SHP77 (cell line): ENCODE measurements at places on chromosomes 1 and 21.

DNA sequence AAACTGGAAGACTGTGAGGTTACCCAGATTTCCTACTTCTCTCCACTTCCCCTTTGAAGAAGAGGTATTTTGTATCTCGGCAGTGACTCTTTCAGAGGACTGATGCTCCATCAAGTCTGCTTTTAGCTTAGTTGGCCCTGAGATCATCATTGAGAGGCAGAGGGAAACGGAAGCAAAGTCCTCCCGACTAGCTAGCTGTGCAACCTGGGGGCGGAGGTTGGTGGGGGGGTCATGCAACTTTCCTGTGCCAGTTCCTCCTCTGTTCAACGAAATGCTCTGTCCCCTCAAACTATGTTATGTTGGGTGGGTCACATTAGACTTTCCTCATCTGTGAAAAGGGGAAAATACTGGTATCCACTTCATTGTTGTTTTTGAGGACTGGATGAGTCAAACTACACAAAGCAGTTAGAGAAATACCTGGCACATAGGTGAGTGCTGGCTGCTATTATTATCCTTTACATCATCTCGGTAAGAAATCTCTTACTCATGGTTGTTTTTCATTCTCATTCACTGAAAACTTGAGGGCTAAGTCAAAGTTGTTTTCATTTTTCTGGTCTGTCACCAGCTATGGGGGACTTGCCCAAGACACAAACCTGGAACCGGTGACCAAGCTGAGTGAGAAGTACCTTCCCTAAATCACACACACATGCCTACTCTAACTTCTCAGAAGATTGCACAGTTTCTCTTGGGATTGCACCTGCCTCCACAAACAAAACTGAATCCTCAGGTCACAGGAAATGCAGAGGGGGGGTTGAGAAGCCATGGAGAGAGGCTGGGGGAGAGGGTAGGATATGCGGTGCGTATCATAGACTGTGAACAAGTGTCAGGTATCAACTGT, 83.3 kb downstream of the ABCA4 start:
- no peak for DNase-seq

- no peak for DNase-seq
These were observed 111.3 kb downstream of the TGFB2 start for GRCh38 chr1:218456444-218456843.

GRCh38 chr1:43760745-43761317, 53.5 kb downstream of the ST3GAL3 start:
- DNase-seq: no peak

DNA sequence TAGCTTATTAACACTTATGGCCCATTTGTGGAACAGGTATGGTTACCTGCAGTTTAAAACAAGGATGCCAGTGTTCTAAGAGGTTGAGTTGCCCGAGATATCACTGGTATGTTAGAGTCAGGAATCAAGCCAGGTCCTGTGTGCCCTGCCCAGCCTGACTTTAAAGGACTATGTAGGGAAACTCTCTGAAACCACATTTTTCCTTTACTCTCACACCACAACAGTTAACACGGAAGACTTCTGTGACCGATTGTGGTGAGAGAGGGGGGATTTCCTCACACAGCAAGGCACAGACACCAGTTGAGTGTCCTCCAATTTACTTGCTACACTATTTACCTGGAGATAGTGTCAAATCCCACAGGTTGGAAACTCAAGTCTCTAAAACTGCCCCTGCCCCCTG, 47.8 kb downstream of the UCK2 start:
- DNase-seq: no peak

- no peak for DNase-seq
These were observed 86.6 kb downstream of the ASTN1 start for GRCh38 chr1:177077734-177078499.

DNA sequence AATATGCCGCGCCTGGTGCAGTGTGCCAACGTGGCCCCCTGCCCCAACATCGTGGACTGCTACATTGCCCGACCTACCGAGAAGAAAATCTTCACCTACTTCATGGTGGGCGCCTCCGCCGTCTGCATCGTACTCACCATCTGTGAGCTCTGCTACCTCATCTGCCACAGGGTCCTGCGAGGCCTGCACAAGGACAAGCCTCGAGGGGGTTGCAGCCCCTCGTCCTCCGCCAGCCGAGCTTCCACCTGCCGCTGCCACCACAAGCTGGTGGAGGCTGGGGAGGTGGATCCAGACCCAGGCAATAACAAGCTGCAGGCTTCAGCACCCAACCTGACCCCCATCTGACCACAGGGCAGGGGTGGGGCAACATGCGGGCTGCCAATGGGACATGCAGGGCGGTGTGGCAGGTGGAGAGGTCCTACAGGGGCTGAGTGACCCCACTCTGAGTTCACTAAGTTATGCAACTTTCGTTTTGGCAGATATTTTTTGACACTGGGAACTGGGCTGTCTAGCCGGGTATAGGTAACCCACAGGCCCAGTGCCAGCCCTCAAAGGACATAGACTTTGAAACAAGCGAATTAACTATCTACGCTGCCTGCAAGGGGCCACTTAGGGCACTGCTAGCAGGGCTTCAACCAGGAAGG, 4.3 kb downstream of the GJB3 start:
- DNase-seq: no peak

DNA sequence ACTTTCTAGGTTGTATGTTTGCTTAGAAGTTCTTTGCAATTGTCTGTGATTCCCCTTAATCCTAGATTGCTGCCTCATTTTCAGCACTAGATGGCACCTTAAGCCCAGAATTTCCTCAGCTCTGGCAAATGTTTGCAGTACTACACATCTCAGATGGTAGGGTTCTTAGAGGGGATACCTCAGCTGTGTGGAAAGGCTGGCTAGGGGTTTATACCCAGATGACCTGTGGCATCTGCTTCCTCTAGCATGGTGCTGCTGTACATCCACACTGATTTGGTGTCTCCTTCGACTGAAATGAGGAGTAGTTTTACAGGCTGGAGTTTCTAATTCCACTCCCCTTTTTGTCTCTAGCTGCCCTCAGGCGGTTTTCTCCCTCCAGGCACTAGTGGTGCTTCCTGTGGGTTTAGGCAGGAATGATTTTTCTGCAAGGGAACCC, 23.5 kb downstream of the ASB17 start:
- DNase-seq: peak; percentile 33

DNA sequence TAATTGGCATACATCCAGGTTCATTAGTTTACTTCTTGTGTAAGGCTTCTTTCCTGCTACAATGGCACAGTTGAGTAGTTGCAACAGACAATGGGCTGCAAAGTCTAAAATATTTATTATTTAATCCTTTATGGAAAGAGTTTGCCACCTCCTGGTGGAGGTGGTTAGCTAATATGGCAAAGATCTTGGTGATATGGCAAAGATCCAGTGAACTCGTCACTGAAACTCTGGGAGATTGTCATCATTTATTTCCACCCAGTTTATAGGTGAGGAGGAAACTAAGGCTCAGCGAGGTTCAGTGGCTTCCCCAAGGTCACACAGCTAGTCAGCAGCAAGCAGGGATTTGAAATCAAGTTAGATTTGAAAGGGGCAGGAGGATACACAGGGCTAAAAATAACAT, 16.1 kb upstream of the IFFO2 start:
- DNase-seq: no peak

- no peak for DNase-seq
These were observed 78.6 kb downstream of the IVNS1ABP start for GRCh38 chr1:185238447-185238846.

DNA sequence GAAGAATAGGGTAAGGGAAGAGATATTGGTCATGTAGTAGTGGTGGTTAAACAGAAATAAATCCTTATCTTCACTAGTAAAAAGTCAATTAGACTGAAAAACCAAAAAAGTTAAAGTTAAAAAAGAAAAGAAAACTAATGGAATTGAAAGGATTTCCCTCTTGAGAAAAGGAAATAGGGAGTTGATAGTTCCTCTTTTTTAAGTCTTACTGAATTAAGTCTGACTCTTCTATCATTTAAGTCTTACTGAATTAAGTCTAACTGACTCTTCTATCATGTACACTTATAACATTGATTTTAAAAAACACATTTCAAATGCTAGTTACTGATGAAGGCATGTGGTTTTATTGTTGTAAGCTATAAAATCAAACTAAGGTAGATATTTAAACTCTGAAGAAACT, 49.5 kb upstream of the TENT5C start:
- no peak for DNase-seq

DNA sequence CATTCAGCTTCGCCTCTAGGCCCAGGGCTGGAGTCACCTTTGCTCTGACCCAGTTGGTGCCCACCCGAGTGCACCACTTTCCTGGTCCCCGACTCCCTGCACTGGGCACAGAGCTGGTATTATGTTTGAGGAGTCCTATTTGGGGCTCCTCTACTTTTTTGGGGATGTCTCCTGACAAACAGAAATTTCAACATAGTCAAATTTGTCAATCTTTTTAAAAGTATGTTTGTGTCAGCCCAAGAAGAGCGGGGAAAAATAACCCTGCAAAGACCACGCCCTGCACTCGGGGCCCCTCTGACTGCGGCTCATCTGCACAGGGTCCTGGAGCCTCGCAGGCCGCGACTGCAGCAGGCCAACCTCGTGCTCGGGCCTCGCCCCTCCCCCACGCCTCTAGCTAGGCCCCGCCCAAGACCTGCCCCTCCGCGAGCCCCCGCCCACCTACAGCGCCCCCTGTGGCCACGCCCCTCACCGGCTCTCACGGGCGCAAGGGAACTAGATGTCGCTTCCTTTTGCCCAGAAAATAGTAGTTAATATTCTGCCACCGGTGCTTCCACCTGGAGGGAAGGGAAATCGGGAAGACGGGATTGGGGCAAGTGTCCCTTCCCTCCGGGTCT, 11.4 kb downstream of the FAM229A start:
- DNase-seq: peak; percentile 74

DNA sequence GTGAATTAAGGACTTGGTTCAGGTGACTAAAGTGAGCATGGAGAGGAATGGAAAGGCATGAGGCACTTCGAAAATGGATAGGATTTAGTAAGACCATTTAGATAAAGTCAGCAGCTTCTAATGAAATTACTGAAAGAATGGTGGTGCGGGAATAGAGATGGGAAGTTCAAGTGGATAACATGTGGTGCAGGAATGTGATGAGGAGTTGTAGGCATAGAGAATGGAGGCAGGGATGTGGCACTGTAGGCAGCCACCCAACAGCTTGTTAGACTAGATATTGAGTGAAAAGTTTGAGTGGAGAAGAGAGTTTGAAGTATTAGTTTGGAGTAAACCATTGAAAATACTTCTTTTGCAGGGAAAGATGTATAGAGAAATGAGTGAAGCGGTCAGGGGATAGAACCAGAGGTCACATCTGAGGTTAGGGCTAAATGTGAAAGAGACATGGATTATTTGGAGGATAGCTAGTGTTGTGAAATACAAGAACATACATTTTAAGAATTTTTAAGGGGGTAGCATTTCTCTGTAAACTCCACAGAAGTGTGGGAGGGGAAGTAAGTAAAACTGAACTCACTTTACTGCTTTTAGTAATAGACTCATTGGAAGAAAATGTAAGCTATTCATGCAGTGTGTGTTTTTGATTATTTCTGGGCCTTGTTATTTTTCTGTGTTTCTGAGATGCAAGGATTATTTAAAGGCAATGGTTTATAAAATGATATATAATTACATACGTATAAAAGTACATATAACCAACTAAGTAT, 46.2 kb downstream of the DYRK1A start:
- no peak for DNase-seq

DNA sequence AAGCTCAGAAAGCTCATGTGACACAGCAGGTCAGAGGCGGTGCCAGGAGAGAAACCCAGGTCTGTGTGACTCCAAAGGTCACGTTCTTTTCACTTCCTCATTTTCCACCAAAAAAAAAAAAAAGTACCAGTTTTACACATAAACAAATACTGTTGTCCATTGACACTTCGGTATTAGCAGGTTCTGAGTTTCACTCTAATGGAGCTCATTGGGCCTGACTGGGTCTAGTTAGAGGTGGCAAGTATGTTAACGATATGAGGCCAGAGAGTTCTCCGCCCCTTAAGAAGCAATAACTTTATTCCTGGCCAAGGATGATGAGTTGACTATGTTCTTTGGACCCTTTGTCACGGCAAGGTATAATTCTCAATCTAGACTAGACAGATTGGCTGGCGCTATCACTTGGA, 30.0 kb upstream of the SDE2 start:
- no peak for DNase-seq

DNA sequence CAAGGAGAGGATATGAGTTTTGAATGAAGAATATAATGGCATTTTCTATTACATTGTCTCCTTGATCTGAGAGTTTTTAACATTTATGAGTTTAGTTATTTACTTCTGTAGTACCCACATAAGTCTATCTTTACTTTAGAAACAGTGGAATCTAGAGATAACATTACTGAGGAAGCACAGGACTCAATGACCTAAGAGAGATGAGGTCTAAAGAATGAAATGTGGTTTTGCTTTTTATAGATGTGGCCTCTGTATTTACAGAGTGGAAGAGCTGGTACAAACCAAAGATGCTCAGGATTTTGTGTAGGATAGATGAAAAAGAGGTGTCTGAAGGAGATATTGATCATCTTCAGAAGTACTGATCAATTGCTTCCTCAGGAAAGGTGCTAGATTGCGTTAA, 177.3 kb downstream of the KCTD3 start:
- DNase-seq: no peak

- DNase-seq: no peak
These were observed 61.8 kb downstream of the DISP3 start for GRCh38 chr1:11540773-11541160.

GRCh38 chr1:231194476-231194842, 32.6 kb downstream of the TRIM67 start:
- no peak for DNase-seq

DNA sequence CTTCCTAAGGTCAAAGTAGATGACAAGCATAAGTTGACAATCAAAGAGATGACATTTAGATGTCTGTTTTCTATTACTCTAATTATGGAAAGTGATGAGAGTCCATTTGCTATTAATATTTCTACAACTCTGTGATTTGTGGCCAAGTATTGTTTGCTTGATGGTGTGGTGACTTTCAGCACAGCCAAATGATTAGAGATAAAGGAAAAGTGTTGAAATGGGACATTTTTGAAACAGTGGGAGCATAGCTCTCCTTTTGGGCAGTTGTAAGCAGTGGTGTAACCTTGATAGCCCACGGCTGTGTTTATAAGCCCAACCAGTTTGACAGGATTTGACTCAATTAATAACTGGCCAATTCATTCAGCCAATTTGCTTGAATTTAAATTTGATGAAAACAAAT, 31.6 kb downstream of the ZC3H11B start:
- DNase-seq: no peak

GRCh38 chr1:243991650-243992049, 59.4 kb upstream of the ZBTB18 start:
- no peak for DNase-seq
